ENCODE measurements at places on chromosomes 12 and 14.

- no peak for DNase-seq
Observed at GRCh38 chr12:3102771-3103410, 25.7 kb downstream of the TSPAN9 start.

DNA sequence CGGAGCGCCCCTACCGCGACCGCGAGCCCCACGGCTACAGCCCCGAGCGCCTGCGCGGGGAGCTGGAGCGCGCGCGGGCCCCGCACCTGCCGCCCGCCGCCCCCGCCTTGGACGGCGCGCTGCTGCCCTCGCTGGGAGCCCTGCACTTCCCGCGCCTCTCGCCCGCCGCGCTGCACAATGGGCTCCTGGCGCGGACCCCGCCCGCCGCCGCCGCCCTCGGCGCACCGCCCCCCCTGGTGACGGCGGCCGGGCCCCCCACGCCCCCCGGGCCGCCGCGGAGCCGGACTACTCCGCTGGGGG is 27.0 kb downstream of the LRCOL1 start:
- DNase-seq, result peak; percentile 62

DNA sequence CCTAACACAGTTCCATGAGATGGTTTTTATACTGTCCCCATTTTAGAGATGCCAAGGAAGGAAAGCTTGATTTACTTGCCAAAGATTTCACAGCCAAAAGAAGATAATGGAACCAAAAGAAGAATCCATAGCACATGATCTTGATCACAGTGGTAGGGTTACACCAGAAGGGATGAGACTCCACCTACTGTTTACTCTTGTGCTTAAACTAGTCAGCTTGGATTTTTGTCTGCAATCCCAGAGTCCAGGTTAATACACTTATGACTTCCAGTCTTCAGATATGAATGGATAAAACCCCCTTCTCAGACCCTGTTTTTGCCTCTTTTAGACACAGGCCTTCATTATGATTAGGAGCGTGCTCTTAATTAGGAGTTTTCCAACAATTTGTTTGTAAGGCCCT is 454.2 kb downstream of the AEBP2 start:
- peak; percentile 15 for DNase-seq

DNA sequence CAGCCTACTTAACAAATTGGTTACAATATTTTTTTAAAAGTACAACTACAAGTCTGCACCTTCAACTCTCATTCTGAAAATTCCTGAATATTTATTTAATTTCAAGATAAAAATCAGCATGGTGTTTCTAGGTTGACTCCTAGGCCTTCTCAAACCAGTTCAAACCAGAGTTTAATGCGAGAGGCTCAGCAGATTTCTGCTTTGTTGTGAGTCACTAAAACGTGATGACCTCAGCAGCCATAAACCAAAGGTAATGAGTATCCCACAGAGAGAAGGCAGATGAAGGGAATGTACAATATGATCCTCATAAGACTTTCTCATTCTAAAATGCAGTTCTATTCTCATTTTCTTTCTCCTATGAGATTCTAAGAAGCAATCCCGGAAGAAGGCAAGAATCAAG is 1.5 kb downstream of the PRDM4 start:
- no peak for DNase-seq

DNA sequence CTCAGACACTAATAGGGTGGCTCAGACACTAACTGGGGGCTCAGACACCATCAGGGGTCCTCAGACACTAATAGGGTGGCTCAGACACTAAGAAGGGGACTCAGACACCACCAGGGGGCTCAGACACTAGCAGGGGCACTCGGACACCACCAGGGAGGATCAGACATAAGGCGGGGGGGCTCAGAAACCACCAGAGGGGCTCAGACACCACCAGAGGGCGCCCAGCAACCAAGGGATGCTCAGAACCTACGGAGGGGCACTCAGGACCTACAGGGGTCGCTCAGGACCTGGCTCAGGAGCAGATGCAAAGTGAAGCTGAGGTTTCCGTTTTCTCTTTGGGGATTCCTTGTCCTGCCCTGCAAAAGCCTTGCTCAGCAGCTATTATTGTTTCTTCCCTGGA is 448.5 kb downstream of the TMEM121 start:
- peak; percentile 1 for DNase-seq

- DNase-seq, result no peak
Observed at GRCh38 chr14:103259184-103259583, 74.9 kb upstream of the EIF5 start.

- peak; percentile 30 for DNase-seq
Observed at GRCh38 chr12:18970603-18971002, 158.9 kb upstream of the PLEKHA5 start.

- DNase-seq, result no peak
Observed at GRCh38 chr12:112901271-112901670, 5.5 kb upstream of the OAS1 start.

DNA sequence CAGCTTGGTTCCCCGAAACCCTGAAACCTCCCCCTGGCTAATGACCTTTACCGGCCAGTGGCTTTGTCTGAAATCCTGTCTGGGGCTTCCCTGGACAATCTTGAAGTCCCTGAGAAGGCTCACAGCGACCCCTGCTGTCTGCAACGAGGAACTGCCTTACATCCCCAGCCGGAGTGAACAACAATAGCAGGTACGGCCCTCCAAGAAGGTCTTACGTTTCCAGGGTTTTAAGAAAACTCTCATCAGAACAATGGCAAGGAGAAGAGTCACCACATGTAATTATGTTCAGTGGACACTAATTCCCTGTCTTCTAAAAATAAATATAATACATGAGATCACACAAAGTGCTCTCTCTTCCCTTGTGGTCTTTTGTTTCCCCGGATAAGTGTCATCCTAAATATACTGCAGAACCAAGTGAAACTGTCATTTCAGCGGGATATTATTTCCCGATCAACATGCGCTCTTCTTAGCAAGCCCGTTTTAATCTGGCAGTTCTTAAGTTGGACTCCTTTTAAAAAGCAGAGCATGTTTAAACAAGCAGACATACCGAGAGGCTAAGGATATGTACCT is 53.3 kb downstream of the RBM19 start:
- DNase-seq, result peak; percentile 90

DNA sequence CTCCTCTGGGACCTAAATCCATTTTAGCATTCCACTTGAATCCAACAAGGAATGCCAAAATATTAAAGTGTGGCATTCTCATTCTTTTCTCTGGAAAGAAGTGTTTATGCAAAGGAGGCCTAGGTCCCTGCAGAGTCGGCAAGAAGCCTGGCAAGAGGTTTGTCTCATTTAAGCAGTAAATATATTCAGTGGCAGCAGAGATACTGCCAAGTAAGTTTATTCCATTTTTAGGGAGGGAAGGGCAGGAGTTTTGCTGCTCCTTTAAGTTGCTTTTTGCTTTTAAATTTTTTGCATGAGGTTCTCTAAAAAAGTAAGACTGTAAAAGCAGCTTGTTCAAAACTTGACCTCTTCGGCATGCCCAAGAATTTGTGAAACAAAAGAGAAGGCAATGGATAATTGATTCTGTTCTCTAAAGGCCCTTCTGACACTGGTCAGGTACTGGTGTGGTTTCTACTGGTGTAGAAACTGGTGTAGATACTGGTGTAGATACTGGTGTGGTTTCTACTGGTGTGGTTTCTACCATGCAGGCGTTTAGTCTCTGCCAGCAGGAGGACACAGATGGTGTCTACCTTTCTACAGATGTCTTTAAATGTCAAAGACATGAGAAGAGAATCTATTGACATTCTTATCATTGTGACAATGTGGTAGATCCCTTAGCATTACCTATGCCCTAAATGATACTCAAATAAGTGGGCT is 107.3 kb downstream of the SAMD4A start:
- no peak for DNase-seq

GRCh38 chr12:50065726-50066310 is 8.4 kb downstream of the ASIC1 start:
- DNase-seq, result no peak

- no peak for DNase-seq
Observed at GRCh38 chr12:64675795-64676194, 65.5 kb downstream of the RASSF3 start.
